SK-N-DZ (cell line): ENCODE measurements at places on chromosomes 5 and 9.

GRCh38 chr9:83544002-83544698, 5.9 kb upstream of the FRMD3 start:
- DNase-seq = peak; percentile 65

DNA sequence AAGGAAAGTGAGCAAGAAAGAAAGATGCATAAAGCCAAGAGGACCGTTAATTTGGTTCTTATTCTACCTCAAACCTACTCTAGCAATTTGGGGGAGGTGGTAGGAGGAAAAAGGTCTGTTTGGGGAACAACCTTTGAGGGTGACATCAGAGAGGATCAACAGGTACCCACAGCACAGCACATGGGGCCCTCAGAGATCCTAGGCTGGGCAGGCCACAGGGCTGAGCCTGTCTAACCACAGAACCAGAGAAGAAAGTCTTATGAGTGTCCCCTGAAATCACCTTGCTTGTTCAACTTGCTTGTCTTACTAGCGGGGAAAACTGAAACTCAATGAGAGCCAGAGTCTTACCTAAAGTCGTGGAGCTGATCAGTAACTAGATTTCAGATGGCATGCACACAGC, 385.2 kb downstream of the SPOCK1 start:
- DNase-seq = no peak

DNA sequence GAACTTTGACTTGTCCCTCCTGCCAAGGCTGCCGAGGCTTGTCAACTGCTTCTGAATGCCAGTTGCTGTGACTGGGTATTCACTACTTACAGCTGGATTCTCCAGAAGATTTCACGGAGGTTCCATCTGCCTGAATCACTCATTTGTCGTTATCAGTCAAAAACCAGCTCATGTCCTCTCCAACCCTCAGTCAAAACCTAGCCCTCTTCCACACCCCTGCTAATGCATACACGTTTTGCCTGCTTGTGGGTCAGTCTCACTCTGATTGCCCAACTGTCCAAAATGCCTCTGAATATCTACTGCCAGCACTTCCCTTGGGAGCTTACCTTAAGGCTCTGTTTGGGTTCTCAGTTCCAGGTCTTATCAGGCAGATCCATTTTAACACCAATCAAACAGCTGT, 238.6 kb upstream of the TMEM161B start:
- no peak for DNase-seq

DNA sequence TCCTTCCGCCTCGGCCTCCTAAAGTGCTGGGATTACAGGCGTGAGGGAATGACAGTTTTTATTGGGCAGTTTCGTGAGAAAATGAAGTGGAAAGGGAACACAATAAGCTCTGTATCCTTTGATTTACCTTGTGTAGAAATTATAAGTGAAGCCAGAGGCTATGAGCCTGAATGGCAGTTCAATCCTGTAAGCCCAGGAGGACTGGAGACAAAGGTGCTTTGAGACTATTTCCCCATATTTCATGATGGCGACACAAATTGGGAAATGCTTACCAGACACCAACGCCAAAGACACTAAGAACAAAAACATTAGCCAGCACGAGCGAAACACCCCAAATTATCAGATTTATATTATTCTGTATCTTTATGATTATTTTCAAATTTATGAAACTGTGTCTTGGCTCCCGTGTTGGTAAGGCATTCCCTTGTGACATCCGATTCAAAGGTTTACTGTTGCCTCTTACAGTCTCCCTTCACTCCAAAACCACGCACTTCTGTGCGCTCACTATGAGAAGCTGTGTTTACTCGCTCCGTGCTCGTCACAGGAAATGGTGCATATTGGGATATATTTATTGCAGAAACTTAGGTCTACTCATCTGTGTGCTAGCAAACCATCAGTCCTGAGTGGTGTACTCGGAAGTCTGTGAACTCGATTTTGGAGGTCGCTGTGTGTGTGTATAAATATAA, 73.9 kb downstream of the SH3PXD2B start:
- no peak for DNase-seq

DNA sequence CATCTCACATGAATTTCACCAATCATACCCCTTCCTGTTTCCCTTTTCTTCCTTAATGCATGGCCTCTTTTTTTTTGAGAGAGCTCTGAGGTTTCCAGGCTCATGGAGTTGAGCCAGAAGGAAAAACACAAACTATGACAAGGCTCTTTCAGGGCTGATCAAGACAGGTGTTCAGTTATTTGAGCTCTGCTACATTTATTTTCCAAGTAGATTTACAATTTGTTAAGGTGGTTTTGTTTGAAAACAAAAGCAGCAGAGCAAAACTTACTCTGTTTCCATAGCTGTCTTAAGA, 62.4 kb upstream of the IL7R start:
- no peak for DNase-seq
